Thoracic aorta (tissue), 2 donors: ENCODE measurements at places on chromosomes 11 and 22. TPM values are rescaled to one million over a fixed set of nuclear protein-coding genes. Genes with fewer than 3 reads are reported as not detected.

DNA sequence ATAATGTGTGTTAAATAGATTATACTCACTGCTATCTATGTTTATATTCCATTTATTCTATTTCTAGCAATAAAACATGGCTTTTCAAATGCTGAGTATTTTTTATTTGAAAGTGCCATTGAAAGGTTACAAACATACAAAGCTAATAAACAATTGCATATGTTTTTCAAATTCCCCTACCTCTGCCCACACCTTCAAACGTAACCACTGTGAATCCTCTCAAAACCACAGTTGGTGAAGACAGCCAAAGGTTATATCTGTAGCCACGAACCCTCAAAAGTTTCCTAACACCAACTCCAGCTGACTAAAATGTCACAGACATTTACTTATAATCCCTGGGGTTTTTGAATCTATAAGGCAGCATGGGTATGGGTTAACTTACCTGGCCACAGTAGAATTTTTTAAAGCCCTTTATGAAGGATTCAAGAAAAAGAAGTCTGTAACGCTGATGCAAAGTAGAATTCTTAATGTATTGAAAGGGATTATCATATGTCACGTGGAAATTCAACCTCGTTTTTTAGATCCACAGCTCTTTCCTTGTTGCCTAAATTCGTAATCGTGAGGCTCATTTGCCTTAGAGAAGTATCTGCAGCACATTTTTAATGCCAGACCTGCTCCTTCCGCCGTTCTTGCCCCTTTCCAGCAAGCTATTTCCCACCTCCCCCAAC, 122.5 kb upstream of the ZC3H12C start:
- DNase-seq, result no peak

DNA sequence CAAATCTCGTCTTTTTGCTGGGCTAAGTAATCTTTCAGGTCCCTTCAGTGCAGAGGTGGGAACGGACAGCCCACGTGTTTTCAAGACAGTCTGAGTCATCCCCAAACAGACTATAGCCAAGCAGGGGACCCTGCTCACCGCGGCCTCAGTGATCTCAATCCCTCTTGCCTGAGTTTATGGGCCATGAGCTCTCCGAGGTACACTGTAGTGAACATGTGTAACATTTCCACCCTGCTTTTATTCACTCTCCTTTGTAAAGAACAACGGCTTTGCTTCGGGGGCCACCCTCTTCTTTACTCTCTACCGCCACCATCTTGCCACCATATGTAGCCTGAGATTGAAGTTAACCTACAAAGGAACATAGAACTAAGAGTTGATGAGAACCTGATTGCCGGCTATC, 11.5 kb upstream of the KCTD14 start:
- no peak for DNase-seq

GRCh38 chr11:104846216-104846615, 52.0 kb downstream of the CASP12 start:
- DNase-seq, result no peak

GRCh38 chr22:35900483-35901168, 128.0 kb downstream of the RBFOX2 start:
- no peak for DNase-seq

The MS4A14 gene
- 1.5 TPM for total RNA-seq

The MN1 gene
- total RNA-seq, result 39.8 TPM

- DNase-seq, result no peak
These were observed 1.0 kb downstream of the TSSK2 start for GRCh38 chr22:19132153-19132552.

GRCh38 chr11:16287630-16288280, 68.6 kb downstream of the SOX6 start:
- DNase-seq, result no peak

GRCh38 chr11:44785856-44786607, 59.3 kb downstream of the TSPAN18 start:
- no peak for DNase-seq

DNA sequence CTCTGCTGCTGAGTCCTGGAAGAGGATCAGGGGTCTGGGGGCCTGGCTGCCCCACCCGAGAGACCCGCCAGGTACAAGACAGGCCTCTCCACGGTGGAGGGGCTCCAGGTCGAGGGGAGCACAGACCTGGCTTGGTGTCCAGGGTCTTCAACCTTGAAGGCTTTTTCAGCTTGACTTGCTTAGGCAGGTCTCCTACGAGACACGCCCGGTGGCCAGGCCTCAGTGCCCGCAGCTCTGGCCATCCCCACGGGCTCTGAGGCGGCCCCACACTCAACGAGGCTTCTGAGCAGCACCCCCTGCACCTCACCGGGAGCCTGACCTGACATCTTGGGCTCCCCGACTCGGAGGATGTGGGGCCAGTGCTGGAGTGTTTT, 6.6 kb upstream of the PLXNB2 start:
- no peak for DNase-seq

DNA sequence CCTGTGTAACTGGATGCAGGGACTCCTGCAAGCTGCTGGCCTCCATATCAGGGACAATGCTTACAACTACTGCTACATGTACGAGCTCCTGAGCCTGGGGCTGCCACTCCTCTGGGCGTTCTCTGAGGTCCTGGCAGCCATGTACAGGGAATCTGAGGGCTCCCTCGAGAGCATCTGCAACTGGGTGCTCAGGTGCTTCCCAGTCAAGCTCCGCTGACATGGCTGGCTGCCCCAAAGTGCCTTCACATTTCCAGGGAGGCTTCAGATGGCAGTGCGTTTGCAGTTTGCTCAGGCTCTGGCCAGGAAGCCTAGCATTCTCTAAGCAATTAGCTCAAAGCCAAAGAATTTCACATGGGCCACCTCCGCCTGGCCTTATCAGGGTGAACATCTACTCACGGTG, 117.4 kb upstream of the PARVA start:
- DNase-seq, result no peak

GRCh38 chr11:67268962-67269268, 2.6 kb downstream of the GRK2 start:
- DNase-seq, result no peak

- no peak for DNase-seq
These were observed 67.6 kb downstream of the NCAPD3 start for GRCh38 chr11:134155946-134156865.

DNA sequence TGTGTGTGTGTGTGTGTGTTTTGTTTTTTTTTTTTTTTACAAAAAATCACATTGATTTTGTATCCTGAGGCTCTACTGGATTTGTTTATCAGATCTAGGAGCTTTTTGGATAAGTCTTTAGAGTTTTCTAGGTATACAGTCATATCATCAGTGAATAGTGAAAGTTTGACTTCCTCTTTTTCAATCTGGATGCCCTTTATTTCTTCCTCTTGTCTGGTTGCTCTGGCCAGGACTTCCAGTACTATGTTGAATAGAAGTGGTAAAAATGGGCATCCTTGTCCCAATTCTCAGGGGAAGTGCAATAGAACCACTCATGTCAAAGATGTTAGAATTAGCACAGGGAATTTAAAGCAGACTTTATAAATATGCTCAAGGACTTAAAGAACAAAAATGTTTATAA, 32.6 kb upstream of the PRDM11 start:
- DNase-seq, result no peak

DNA sequence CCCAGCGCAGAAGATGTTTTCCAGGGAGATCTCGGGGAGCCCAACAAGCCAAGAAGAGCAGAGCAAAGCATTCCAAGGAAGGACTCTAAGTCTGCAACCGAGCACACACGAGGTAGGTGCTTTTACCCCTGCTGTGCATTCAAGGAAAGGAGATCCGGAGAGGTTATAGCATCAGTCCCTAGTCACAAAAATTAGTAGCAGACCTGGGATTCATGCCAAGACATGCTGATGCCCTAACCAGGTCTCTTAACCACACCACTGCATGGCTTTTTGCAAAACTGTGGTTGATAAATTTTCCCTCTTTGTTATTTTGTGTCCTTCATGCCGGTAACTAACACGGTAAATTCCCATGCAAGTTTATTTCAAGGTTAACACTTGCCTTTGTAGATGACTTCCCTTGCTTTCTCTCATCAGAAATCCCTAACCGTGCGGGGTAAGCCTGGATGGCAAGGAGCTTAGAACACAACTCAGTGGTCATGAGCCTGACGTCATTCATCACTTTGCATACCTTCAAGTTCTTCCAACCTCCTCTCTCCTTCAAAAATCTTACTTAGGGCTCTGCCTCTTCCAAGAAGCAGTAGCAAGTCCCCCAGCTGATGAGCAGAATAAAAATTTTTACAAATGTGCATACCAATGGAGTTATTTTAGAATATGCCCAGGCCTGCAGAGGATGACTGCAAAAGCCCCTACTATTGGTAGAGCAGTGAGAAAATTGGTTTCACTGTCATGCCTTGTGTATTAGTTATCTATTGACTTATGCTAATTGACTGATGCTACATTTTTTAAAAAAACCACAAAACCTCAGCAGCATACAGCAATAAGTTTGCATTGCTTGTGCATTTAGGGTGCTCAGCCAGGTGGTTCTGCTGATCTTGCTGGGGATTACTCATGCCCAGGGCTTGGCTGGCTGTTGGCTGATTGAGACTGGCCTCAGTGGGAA, 465.1 kb downstream of the MN1 start:
- DNase-seq, result no peak

DNA sequence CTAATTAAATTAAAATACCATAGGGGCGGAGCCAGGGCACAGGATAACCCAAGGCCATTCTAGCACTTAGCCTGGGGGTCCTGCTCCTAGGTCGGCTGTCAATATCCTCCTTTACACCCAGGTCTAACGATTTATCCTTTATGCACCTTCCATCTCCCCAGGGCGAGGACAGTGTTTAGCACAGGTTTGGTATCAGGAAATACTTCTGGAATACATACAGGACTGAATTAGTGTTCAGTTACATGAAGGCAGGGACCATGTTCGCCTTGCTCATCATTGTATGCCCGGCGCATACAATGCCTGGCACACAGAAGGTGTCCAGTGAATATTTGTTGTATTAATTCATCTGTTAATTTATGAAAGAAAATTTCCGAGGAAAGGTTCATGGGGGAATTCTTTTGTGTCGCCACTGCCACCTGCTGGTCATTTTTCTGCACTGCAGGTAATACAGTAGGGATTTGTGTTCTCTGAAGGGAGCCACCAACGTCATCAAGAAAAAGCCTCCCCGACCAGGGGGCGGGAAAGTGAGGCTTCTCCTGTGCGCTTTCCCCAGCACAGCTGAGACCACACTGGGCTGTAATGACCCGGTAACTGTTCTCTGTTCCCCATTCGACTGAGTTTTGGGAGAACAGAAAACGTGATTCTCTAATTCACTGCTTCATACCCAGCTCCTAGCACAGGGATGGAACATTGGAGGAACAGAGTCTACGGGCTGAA, 68.7 kb upstream of the ASPHD2 start:
- DNase-seq, result peak; percentile 9

DNA sequence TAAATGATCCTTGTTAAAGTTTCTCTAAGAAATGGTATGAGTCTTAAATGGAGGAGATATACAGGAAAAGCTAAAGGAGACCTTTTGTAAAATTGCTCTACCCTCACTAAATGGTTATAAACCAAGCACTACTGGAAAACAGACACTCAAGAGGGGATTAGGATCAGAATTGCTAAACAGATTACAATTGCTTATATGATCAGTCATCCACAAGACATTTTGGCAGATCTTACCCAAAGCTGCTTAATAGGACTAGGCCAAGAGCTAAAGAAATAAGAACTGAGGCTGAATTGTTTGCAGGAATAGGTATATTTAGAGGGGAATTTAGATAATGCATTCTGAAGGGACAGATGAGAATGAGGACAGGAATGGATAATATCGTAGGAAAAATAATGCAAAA, 9.5 kb downstream of the HARBI1 start:
- DNase-seq, result no peak

The SSTR3 gene
- total RNA-seq, result not detected

DNA sequence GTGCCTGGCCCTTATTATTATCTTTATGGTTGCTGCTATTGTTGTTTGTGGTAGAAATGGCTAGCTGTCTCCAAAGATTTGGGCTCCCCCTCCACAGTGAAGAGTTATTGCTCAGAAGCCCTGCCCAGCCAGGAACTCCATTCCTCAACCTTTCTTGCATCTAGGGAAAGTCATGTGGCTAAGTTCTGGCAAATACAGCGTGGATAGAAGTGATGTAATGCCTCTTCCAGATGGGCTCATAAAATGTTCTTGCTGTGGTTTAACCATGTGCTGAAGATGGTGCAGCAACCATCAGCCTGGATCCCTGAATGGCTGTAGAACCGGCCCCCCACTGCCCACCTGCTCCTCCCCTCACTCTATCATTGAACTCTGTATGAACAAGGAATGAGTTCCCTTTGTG, 203.5 kb upstream of the E2F8 start:
- DNase-seq, result no peak

GRCh38 chr11:44855493-44855849, 95.2 kb downstream of the TP53I11 start:
- no peak for DNase-seq

The SMC1B gene
- not detected for total RNA-seq

The FOXRED1 gene
- 27.8 TPM for total RNA-seq

The CHORDC1 gene
- 46.4 TPM for total RNA-seq

DNA sequence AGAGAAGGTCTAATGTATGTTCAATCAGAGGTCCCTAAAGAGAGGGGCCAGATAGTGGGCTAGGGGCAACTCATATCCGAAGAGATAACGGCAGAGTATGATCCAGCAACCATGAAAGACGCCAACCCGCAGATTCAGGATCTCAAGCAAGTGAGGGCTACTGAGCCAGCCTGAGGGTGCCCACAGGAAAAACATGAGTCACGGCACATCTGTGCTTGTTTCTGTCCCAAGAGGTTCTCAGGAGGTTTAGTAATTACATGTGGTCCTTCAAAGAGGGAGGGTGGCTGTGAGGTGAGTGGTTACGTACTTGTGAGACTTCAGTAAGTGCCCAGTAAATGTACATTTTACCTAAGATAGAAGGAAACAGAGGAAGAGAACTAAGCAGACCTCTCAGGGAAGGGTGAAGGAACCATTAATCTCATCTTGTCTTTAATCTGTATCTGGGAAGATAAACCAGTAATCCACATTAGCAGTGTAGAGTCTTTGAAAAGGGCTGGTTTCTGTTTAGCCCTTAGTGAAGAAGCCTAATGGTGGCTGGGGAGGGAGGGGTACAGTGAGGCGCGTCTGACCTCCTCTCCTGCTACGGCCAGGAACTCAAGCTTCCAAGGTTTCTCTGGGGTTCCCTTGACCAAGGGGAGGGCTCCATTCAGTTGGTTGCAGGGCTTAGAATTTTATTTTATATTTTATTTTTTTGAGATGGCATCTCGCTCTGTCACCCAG, 10.2 kb downstream of the SIRT3 start:
- DNase-seq, result no peak

DNA sequence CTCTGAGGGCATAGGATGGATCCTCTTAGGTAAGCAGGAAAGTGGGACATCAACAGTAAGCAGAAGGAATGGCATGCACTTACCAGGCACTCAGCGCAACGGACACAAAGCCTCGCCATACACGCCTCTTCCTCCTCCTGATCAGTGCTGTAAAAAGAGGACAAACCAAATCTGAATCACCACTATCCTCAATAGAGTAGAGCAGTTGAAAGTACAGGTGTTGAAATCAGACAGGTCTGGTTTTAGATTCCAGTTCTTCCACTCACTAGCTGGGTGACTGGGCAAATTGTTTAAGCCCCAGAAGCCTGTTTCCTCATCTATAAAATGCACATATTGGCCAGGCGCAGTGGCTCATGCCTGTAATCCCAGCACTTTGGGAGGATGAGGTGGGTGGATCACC, 8.6 kb upstream of the JAML start:
- no peak for DNase-seq

- no peak for DNase-seq
These were observed 315.8 kb upstream of the LRRC4C start for GRCh38 chr11:41775296-41775695.

GRCh38 chr11:120102050-120102863, 35.7 kb downstream of the TRIM29 start:
- DNase-seq, result no peak
